ENCODE measurements at places on chromosomes 1 and 21.

GRCh38 chr1:31102501-31102950 is 37.0 kb upstream of the PUM1 start:
- no peak for DNase-seq

DNA sequence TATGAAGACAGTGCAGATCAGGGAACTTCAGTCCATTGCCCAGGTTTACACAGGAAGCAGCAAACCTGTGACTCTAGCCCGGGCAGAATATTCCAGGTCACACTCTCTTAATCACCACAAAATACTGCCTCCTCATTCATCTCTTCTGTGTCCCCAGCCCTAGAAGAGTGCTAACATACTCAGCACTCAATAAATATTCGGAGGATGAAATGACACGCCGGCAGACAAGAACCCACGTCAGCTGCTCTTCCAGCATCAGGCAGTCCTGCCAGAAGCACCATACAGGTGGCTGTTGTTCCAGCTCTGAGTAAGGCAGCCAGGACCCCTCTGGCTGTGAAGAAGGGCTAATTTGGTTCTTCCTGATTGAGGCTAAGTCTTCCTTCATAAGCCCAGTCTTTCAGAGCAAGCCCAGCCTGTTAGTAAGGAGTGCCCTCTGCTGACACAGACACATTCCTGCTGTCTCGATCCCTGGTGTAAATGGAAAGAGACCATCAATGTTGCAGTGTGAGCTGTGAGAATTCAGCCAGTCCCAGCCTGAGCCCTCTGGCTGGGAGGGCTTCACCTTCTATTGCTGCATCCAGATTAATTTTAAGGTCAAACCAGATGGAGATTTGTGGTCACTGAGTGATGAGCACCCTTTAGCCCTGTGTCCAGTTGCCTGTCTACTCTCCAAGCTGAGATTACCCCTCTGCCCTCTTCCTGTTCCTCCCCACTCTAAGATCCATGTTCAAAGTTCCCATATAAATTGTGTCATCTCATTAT is 45.0 kb upstream of the KIRREL1 start:
- peak; percentile 66 for DNase-seq

GRCh38 chr1:205528887-205529825 is 24.7 kb downstream of the CDK18 start:
- peak; percentile 85 for DNase-seq

- no peak for DNase-seq
Measured at GRCh38 chr1:20059847-20060246, 10.1 kb upstream of the PLA2G5 start.

DNA sequence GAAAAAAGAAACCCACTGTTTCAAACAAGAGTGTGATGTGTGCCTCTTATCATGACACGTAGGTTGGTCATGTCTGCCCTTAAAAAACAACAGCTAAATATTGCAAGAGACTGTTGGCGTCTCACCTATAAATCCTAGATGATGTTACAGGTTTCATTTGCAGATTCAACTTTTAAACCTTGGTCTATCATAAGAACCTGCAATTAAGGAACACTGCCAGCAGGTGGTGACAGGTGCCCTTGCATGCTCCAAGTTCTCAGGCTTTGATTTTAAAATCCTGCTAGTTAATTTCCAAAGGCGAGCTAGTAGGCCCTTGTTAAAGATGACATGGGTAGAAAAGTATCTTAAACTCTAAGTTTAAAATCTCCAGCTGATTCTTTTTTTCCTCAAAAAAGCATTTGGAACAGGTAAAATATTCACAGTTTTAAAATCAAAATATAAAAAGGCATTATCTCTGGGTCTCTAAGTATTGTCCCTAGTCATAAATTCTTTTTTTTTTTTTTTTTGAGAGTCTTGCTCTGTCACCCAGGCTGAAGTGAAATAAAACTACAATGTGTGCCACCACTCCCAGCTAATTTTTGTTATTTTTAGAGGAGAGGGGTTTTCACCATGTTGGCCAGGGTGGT is 39.1 kb downstream of the CLSTN1 start:
- DNase-seq, result peak; percentile 84

DNA sequence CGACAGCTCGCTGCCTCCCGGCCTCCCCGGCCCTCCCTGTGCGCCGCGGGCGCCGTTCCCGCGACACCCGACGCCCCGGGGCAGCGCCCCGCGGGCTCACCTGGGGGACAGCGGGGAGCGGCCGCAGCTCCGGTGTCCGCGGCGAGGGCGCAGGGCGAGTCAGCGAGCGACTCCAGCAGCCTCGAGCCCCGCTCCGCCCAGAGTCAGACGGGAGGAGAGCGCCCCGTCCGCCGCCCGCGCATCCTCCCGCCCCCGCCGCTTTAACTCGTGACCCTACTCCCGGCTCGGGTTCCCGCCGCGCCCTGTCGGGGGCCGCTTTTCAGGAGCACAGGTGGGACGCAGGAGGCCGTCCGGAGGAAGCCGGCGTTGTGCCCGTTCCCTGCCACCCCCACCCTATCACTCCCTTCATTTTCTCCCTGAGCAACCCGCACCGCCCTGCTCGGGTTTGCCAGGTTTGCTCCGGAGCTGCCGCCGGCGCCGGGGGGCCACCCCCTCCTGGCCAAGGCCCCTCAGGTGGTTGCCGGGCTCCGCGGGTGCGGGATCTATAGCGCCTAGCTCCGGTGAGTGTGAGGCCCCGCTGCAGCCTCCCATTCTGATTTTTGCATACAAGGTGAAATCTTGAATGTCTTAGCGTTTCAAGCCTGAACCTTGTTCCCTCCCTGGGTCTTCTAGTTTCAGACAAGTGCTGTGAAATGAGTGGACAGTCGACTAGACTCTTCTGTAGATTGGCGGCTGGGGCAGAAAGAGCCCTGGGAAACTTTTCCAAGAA is at the start of gene MCOLN3:
Gene MCOLN3 (minus strand): TSS at position 205 of the 769 bp plus-strand sequence. CDS start 3,140 bp downstream, outside the sequence.
- DNase-seq, result peak; percentile 25

- DNase-seq, result no peak
Measured at GRCh38 chr1:20108366-20109123, 10.8 kb downstream of the PLA2G2D start.

DNA sequence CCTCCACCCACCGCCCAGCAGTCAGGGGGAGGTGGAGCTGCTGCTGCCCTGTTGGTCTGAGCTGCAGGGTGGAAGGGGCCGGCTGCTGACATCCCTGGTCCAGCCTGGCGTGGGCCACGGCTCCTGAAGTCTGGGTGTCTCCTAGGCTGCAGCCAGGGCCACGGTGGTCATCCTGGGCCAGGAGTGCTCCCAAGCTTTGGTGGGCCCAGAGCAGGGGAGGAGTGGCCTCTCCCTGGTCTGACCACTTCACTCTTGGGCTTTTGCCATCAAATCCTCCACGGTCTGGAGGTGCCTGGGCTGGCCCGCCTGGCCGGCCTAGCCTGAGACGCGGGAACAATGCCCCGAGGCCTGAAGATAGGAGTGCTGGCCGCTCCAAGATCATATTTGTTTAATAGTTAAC is 5.8 kb downstream of the PRDM16 start:
- DNase-seq, result no peak

GRCh38 chr1:73097917-73098316 is 815.6 kb upstream of the NEGR1 start:
- DNase-seq, result no peak

- DNase-seq, result no peak
Measured at GRCh38 chr1:11481019-11481418, 2.1 kb downstream of the DISP3 start.

GRCh38 chr1:245718123-245718522 is 563.3 kb downstream of the KIF26B start:
- no peak for DNase-seq

DNA sequence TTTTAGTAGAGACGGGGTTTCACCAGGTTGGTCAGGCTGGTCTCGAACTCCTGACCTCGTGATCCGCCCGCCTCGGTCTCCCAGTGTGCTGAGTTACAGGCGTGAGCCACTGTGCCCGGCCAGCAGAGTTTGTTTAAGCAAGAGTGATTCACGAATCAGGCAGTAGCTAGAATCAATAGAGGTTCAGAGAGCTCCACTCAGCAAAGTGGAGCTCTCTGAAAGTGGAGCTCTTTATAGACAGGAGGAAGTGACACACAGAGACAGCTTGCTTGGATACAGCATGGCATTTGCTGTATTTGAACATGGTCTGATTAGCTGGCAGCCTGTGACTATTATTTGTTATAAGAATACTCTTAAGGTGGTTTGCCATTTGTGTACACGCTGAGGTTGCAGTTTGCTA is 27.1 kb upstream of the CD34 start:
- peak; percentile 41 for DNase-seq

DNA sequence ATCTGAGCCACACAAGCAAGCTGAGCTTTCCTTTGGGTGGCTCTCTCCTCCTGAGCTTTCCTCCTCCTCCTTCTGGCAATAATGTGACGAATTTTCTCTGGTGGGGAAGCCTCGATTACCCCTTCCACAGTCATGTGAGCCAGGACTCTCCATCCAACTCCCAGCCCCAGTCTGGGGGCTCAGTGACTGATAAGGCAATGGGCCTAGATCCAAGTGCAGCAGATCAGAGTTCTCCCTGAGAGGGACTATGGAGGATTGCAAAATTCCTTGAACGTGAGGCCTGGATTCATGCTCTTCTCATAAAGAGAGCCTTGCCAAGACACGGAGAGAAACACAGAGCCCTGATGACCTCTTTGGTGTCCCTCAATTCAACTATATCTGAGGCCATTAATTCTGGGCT is 31.3 kb upstream of the TRIM67 start:
- DNase-seq, result no peak

- DNase-seq, result no peak
Measured at GRCh38 chr1:1540818-1541628, 599 bp upstream of the TMEM240 start.

GRCh38 chr1:216702170-216702569 is 21.1 kb downstream of the ESRRG start:
- DNase-seq, result no peak

DNA sequence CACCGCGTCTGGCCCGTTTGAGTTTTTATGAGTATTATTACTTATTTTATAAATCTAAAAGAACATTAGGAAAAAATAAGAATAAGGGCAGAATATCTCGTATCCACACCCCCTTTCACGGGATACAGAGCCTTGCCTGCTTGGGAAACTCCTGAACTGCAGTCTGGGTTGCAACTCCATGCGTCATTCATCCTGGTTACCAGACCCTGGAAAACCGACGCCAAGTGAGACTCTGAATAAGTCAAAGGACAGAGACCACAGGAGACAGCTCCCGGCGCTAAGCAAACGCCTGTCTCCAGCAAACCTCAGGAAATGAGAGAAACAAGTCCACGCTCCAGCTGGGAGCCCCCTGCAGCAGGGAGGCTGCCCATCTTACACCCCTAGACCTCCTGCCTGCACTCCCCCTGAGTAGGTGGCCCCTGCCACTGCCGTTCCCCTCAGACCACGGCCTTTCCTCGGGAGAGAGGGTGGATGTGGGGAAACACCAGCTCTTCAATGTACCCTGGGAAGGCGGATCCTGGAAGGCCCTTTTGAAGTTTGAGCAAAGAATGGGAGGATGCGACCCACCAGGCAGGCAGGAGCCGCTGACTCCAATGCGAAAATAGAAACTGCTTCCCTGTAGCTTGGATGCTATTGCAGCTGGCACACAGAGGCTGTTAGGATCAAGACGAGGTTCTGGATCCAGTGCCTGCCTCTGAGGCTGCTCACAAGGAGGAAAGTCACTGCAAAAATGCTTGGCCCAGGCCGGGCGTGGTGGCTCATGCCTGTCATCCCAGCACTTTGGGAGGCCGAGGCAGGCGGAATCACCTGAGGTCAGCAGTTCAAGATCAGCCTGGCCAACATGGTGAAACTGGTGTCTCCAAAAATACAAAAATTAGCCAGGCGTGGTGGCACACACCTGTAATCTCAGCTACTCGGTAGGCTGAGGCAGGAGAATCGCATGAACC is 37.7 kb upstream of the GPR157 start:
- no peak for DNase-seq

DNA sequence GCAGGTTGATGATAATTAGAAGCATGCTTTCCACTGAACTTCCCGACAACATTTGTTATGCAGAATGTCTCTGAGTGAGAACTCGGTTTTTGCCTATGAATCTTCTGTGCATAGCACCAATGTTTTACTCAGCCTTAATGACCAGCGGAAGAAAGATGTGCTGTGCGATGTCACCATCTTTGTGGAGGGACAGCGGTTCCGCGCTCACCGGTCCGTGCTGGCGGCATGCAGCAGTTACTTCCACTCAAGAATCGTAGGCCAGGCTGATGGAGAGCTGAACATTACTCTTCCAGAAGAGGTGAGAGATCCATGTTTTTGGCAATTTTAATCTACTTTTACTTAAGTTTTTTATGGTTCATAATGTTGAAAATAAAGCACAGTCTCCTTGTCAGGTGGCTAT is 22.5 kb downstream of the BACH1 start:
- no peak for DNase-seq

- DNase-seq, result no peak
Measured at GRCh38 chr1:11598461-11598860, 55.8 kb downstream of the FBXO2 start.

GRCh38 chr1:75985827-75986226 is 53.6 kb upstream of the ASB17 start:
- DNase-seq, result no peak

DNA sequence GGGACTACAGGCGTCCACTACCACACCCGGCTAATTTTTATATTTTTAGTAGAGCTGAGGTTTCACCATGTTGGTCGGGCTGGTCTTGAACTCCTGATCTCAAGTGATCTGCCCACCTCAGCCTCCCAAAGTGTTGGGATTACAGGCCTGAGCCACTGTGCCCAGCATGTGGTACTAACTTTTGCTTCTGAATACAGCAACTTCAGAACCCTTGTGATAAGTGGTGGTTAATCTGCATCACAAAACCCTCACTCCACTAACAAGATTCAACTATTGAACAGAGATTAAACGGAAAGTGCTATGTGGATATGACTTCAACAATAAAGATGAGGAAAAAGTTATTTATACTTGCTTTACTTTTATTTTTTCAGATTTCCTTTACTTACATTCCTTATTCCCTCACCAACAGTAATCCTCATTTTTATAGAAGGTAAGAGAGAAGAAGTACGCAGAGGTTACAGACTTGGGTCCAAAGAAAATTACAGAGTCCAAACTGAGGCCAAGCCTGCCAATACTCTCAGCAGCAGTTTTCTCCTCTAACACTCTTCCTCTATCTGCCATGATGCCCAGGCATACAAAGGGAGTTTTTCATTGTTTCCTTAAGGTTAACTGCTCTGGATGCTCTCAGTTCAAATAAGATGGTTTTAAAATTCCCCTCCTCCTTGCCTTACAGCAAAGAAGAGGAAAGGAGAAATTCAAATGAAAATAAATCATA is 44.3 kb downstream of the SLC16A1 start:
- DNase-seq, result no peak

GRCh38 chr1:19476450-19477190 is 8.7 kb downstream of the CAPZB start:
- DNase-seq, result peak; percentile 95

GRCh38 chr1:94093996-94094395 is 27.0 kb downstream of the ABCA4 start:
- no peak for DNase-seq

DNA sequence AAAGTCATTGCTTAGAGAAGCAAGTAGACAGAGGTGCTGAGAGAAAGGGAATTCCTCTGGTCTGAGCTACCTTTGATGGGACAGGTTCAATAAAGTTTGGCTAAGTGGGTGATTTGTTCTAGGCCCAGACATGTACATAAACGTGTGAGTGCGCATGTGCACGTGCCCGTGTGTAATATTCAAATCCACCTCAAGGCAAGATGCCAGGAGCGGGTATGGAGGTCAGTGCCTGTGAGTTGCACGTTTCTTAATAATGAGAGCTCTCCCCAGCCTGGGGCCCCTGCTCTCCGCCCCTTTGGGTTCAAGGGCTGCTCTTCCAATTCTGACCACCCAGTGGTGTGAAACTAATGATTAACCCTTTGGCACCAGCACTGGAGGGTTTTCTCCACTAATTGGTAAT is 53.8 kb upstream of the LMO4 start:
- no peak for DNase-seq
